Chondrocyte (in vitro differentiated cells): ENCODE measurements at places on chromosomes 7 and 10. TPM values are rescaled to one million over a fixed set of nuclear protein-coding genes. Genes with fewer than 3 reads are reported as not detected.

DNA sequence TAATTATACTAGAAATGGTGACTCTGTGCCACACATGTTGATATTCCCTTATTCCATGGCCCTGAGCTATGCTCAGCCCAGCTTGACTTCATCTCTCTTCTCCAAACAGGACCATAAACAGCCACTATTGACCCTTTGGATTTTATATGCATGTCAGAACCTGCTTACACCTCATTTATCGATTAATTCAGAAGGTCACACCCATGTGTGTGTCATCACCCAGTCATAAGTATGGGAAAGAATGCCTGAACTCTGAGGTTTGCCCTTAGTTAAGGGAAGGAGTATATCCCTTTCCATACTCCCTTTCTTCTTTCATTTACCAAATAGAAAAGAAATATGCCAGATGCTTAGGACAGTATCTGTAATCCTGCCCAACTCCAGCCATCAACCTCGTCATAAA lies 602.3 kb downstream of the SORCS3 start:
- H3K4me1 ChIP-seq: no peaks in the 10 kb centered on the region
- no peak overlapping the region for H3K4me3 ChIP-seq
- no peaks in the 10 kb centered on the region for H3K36me3 ChIP-seq
- H3K27ac ChIP-seq: no peak overlapping the region
- no peaks in the 10 kb centered on the region for H3K27me3 ChIP-seq
- no peak for DNase-seq

DNA sequence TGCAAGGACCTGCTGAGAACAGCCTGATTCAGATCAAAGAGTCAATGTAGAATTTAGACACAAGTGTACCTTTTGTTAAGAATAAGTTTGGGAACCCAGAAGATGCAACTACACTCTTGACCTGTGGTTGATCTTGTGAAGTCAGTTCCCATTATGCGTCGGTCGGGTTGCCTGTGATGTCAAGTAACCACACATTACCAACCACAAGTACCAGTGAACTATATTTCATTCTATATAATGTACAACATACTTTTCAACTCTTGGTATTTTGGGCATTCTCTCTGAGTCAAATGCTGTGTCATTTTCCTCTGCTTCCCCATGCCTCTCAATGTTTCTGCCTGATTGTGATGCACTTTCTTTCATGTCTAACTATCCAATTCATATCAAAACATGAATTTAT lies 426.2 kb downstream of the ETV1 start:
- H3K36me3 ChIP-seq: no peaks in the 10 kb centered on the region
- H3K4me3 ChIP-seq: no peak overlapping the region
- H3K27ac ChIP-seq: no peak overlapping the region
- H3K4me1 ChIP-seq: no peaks in the 10 kb centered on the region

DNA sequence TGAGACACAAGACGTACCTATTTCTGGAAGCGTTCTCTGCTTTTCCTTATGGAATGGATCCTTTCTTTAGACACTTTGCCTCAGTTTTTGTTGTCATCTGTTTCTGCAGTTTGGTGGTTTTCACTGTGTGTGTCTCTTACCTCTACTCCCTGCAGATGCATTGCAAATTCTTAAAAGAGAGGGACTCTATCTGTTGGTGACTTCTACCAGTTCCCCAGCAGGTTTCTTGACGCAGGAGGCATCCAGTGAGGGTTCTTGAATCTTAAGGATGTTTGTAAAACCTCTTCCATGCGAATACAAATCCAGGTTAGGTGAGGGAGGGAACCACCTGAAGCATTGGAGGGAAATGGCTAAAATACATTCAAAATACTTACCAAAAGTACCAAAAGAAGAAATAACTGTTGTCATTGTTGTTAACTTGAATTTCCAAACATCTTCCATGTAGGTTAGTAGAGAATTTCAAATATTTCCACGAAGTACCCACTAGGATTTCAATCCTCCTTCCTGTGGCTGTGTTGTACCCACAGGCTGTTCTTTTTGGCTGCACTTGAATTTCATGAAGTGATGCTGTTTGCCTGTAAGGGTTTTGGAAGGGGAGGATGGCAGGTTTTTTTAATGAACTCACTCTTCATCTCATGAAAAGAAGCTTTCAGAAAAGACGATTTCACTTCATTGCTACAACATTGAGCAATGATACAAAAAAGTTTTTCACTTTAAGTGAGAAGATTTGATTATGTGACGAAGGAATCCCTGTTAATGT lies 32.2 kb downstream of the PLXDC2 start:
- H3K27ac ChIP-seq: peak overlapping the region; percentile 33
- H3K27me3 ChIP-seq: no peaks in the 10 kb centered on the region
- no peak for DNase-seq
- peaks cover 63% of the 10 kb centered on the region for H3K4me1 ChIP-seq

DNA sequence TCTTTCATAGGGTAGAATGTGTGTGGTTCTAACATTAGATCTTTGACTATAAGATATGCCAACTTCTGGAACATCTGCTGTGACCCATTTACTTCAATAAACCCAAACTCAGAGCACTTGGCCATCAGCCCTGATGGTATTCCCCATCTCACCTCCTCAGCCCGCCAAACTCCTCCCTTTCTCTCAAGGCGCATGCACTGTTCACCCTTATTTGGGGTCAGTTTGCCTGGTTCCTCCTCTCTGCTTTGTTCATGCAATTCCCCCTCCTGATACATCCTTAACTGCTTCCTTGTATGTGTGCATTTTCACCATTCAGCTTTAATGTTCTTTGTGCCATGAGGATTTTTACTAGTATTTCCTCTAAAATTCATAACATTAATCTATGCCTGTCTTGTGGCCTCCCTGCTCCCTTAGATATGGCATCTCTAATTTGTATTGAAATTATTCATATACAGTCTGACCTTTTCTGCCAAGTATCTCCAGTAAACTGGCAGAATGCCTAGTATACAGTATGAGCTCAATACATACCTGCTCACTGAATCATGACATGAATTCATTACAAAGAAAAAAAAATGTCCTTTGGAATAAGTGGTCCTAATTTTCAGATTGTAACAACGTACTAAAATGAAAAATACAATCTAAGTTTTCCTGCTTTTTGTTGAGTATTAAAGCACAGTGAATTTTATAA lies 336.8 kb upstream of the IGFBP3 start:
- H3K27me3 ChIP-seq: no peaks in the 10 kb centered on the region
- no peak for DNase-seq
- no peak overlapping the region for H3K4me3 ChIP-seq
- H3K27ac ChIP-seq: peak overlapping the region; percentile 78
- H3K4me1 ChIP-seq: peaks cover 59% of the 10 kb centered on the region

Gene NKX1-2
- not detected in 3 replicates for total RNA-seq

DNA sequence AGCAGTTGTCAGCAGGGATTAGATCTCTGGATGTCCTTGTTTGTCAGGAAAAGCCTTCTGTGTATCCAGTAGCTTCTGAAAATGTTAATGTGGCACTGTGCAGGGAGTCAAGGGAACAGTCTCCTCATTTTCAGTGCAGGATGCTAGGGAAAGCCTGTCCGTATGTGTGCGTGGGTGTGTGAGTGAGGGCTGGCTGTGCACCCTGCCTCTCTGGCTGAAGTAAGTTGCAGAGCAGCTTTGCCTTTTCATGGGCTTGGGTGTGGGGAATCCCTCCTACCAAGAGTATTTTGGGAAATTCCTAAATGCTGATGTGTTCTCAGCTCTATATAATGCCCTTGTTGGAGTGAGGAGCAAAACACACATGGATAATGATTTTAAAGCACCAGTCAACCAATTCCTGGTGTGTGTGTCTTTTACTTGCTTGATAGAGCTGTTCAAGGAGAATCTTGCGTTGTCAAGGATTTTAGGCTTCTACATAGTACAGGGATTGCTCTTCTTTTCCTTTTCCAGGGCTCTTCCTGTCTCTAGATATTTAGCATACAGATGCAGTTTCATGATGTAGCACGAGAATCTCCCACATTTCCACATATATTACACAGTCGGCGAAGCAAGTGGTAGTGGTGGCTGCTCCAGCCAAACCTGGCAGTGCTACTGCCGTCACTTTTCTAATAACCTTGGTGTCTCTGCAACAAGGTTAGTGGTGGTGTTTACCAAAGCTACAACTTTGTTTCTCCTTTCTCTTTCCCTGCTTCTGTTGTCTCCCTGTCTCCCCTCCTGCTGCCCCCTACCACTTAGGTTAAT lies 92.8 kb downstream of the MCU start:
- H3K36me3 ChIP-seq: no peaks in the 10 kb centered on the region
- peaks cover 61% of the 10 kb centered on the region for H3K4me1 ChIP-seq
- no peaks in the 10 kb centered on the region for H3K27me3 ChIP-seq
- H3K27ac ChIP-seq: peak overlapping the region; percentile 90
- DNase-seq: no peak
- H3K4me3 ChIP-seq: peak overlapping the region; percentile 10

DNA sequence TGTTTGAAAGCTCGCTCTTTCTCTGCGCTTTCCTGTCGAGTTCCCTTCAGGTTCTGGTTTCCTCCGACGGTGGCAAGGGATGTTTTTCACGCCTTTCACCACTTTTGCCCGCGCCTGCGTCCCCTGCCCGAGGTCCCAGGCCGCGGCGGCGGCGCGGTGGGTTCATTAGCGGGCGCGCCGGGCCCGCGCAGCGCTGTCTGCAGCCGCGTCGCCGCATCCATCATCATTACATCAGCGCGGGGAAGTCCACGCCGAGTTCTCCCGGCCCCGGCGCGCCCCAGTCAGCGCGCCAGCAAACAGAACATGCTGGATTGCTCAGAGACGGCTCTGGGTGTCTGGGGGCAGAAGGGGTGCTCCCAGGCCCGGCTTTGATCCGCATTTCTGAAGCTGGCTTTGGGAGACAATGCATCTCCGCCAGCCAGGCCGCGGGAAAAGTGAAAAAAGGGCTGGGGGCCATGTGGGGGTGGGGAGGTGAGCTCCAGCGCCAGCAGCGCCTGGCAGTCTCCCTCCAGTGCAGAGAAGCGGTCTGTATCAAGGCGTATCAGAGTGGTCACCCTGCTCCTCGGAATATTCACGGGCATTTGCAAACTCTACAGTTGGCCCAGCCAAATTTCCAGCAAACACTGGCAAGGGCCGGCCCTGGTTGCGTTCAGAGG lies 8.9 kb downstream of the GLI3 start:
- H3K27ac ChIP-seq: peak overlapping the region; percentile 12
- H3K4me3 ChIP-seq: peak overlapping the region; percentile 69
- no peak for DNase-seq
- peaks cover 4% of the 10 kb centered on the region for H3K36me3 ChIP-seq
- H3K4me1 ChIP-seq: peaks cover 32% of the 10 kb centered on the region

- peaks cover 2% of the 10 kb centered on the region for H3K36me3 ChIP-seq
- H3K27ac ChIP-seq: peak overlapping the region; percentile 46
- H3K4me1 ChIP-seq: peaks cover 47% of the 10 kb centered on the region
Observed at GRCh38 chr7:95847061-95847460, 74.7 kb downstream of the DYNC1I1 start.

Gene FOXP2
- 12.1 to 23.1 TPM (median 12.8 TPM) in 3 replicates for total RNA-seq

Gene NODAL
- total RNA-seq: 0.49 TPM in 1 of 3 replicates, not detected in the others

Gene PAX4
- not detected in 3 replicates for total RNA-seq

DNA sequence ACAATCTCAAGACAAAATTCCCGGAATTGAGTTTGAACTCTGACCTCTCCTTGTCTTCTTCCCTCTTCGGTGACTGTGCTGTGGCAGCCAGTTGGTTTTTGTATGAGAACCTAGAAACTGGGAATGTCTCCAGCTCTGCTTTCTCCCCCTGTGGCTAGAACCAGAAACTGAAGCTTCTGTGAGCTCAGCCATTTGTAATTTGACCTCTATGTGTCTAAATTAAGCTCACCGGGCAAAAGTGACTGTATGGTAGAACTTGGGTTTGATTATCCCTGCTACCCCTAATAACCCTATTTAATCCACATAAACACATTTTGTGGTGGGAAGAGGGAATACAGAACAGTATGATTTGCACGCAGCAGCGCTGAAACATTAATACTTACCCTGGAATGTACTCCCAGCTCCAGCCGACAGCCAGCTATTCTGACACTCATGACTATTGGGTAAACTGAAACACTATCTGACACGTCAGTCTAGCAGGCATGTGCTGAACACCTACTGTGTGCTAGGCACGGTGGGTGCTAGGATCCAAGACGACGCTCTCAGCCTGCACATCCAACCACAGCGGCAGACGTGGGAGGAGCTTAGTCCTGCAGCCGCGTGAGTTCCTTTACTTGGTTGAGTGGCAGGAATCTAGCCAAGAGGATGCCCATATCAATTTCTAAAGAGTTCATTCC lies 324.8 kb downstream of the SFMBT2 start:
- peaks cover 62% of the 10 kb centered on the region for H3K4me1 ChIP-seq
- DNase-seq: no peak
- H3K36me3 ChIP-seq: no peaks in the 10 kb centered on the region

DNA sequence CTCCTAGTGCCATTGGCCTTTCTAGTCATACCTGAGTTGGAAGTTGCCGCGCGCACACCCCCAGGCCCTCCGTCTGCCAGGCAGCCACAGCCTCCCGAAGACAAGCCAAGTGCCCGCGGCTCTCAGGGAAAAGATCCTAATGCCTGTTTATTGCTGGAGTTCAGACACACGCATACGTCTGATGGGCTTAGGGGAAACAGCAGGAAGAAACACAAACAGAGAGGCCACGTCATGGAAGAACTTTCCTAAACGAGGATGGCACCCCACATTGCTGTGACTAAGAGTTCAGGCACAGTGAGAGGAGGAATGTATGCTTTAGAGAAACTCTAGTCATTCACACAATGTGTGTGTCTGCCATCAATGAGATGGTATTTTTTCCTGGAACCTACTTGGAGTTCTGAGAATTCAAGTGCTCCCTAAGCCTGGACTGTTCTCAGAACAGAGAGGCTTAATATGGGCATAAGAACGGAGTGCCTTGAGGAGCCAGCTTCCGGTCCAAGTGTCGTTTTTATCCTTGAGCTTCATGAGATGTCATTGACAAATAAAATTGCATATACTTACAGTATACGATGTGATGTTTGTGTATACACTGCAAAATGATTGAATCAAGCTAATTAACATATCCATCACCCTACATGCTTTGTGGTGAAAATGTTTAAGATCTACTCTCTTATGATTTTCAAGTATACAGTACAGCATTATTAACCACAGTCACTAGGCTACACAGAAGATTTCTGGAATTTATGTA lies 11.6 kb upstream of the RBP3 start:
- peaks cover 34% of the 10 kb centered on the region for H3K27me3 ChIP-seq
- no peak overlapping the region for H3K27ac ChIP-seq
- H3K36me3 ChIP-seq: no peaks in the 10 kb centered on the region
- peak; percentile 54 for DNase-seq

Gene DKK1
- total RNA-seq: 54.4 to 170 TPM (median 170 TPM) in 3 replicates

DNA sequence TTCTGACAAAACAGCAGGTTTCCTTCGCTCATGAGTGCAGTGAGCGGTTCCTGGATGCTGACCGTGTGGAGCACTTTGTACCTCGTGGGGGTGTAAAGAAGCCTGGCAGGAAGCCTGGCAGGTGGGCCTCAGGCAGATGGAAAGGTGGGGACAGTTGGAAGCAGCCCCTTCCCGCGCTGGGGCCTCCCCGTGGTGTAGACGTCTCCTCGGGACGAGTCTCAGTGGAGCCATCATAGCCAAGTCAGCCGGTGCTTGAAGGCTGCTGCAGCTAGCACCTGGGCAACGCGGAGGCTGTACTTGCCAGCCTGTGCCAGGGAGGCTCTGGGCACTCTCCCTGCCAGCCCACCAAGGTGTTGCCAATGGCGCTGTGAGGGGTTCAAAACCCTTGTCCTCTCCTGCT lies 154.5 kb downstream of the WDR37 start:
- DNase-seq: no peak
- no peak overlapping the region for H3K4me3 ChIP-seq
- H3K4me1 ChIP-seq: peaks cover 5% of the 10 kb centered on the region
- no peaks in the 10 kb centered on the region for H3K36me3 ChIP-seq
- no peak overlapping the region for H3K27ac ChIP-seq

GRCh38 chr10:5547681-5547930 lies 22.8 kb downstream of the CALML3 start:
- H3K4me1 ChIP-seq: peaks cover 6% of the 10 kb centered on the region
- no peaks in the 10 kb centered on the region for H3K36me3 ChIP-seq
- no peak overlapping the region for H3K27ac ChIP-seq
- DNase-seq: no peak
- no peaks in the 10 kb centered on the region for H3K27me3 ChIP-seq
